ENCODE measurements at places on chromosomes 11 and 22.
A peak's percentile ranks its signal among the peaks of the same experiment; 100 is the strongest.

DNA sequence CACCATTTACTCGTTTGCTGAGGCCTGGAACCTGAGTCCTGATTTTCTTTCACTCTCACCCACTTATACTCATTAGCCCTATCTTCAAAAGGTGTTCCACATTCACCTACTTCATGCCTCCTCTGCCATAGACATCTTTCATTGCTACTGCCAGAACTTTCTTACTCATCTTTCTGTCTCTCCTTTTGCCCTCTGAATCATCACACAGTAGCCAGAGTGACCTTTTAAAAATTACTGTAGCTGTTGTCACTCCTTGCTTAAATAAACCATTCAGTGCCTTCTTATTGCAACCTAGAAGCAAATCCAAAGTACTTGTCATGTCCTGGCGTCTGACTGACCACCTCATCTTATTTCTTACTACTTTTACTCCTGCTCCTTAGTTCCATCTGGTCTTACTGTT lies 38.2 kb downstream of the ATXN10 start:
- no peak for DNase-seq

- no peak for DNase-seq
Observed at GRCh38 chr11:58712531-58712930, 19.2 kb downstream of the GLYAT start.

GRCh38 chr11:37657645-37658044 lies 1059.6 kb upstream of the RAG2 start:
- DNase-seq: no peak

- DNase-seq: no peak
Observed at GRCh38 chr22:23837911-23838680, 710 bp downstream of the DERL3 start.

- peak; percentile 82 for DNase-seq
Observed at GRCh38 chr11:127451861-127452260, 451.3 kb upstream of the KIRREL3 start.

GRCh38 chr22:46349681-46350080 lies 14.2 kb downstream of the TRMU start:
- no peak for DNase-seq

DNA sequence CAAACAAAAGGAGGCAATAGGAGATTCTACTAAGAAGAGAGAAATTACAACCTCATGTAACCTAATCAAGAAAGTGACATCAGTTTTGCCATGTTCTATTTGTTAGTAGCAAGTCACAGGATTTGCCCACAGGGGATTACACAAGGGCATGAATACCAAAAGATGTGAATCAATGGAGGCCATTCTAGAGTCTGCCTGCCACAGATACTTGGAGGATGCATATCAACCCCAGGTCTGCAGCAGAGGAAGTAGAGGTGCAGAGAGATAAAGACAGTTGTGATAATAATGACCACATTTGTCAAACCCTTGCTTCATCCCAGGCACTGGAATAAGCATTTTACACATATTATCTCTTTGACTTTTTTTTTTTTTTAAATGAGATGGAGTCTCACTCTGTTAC lies 2.4 kb upstream of the ASCC2 start:
- no peak for DNase-seq

DNA sequence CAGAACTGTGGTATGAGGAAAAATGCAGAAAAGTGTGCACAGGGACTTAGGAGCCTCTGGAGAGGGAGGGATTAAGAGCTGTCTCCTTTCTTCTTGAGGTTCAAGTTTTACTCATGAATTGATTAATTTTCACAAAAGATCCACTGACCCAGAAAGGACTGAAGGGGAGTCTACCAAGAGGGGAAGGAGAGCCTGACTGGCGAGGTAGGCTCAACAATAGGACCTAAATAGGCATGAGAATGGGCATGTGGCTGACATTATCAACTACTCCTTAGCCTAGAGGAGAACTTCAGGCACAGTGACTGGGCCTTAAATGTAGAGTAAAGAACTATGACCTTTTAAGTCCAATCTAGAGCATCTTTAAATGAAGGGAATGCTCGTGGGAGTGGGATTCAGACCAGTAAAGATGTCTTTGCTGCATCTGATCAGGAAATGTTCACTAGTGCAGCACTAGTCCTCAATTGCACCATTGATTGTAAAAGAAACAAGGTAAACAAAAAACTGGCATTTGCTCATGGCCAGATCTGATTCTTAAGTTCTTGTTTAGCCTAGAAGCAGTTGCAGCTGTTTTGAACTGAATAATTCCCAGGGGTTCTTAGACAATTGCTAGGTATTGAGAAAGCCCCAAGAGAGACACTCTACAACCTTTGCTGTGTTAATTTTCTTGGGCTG lies 135.6 kb downstream of the RAB38 start:
- no peak for DNase-seq

DNA sequence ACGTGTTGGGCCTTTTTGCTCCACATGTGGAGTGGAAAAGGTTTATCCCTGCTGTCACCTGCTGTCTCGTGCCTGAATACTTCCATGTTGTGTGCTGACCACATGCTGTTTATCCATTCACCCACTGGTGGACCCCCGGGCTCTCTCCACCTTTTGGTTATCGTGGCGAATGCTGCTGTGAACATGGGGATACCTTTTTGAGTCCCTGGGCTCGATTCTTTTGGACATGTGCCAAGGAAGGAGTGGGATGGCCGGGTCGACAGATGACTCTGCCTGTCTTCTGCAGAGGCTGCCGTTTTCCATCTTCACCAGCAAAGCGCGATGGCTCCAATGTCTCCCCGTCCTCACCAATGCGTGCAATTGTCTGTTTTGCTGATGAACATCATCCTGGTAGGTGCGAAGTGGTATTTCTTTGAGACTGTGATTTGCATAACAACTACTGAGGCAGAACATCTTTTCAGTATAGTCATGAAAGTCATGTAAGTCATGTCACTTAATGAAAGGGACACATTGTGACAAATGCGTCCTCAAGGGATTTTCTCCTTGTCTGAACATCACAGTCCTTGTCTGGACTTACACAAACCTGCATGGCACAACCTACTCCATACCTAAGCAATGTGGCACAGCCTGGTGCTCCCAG lies 758.7 kb downstream of the BRD1 start:
- DNase-seq: no peak

DNA sequence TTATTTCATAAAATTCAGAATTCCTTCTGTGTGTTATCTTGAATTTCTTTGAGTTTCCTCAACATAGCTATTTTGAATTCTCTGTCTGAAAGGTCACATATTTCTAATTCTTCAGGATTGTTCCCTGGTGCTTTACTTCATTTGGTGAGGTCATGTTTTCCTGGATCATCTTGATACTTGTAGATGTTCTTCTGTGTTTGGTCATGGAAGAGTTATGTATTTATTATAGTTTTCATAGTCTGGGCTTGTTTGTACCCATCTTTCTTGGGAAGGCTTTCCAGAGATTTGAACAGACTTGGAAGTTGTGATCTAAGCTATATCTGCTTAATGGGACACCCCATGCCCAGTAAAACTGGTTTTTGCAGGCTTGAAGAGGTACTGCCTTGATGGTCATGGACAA lies 149.6 kb downstream of the METTL15 start:
- DNase-seq: no peak

DNA sequence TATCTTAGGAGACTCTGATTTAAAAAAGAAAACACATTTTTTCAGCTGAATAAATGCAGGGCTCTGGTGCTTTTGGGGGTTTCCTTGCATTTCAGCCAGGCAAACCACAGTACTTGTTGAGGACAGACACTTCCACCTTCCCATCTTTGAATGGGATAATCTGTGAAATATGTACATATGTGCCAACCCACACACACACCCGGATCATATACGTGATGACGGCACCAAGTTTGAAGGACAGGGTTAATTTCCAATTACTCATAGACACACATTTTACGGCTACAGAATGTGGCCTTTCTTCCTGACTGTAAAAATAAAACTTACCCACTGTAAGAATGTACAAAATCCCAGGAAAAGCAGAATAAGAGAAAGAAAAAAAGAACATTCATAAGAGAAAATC lies 104.4 kb downstream of the MPPED2 start:
- DNase-seq: no peak

GRCh38 chr11:9176550-9176949 lies 85.2 kb upstream of the SCUBE2 start:
- no peak for DNase-seq

DNA sequence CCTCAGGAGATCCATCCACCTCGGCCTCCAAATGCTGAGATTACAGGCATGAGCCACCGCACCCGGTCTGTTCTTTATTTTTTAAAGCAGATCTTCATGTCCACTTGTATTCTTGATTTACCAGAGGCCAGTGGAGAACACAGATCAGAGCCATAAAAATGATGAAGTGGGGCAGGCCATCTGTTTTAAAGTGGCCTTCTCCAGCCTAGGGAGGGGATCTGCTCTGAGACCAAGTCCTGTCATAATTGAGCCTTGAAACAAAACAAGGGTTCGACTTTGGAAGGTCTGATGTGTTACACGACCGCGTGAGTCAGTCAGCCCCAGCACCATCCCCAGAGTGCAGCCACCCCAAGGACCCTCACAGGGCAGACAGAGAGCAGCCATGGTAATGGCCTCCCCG lies 27.5 kb downstream of the ABCC8 start:
- DNase-seq: no peak

DNA sequence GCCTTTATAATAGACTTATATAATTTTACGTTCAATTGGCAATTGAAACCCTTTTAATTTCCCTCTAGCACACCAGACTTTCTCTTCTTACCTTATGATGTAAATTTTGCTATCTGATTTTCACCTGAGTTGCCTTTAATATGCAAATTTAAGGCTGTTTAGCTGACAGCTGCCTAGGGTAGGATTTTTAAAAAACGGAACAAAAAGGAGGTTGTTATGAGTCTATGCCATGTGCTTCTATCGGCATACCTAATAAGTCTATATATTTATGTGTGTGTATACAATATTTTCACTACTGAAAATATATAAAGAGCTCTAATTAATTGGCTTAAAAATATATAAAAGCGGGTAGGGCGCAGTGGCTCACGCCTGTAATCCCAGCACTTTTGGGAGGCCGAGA lies 11.8 kb upstream of the SELENOH start:
- no peak for DNase-seq

GRCh38 chr11:95154514-95154913 lies 64.9 kb downstream of the ENDOD1 start:
- DNase-seq: peak; percentile 49

GRCh38 chr22:20465759-20466077 lies 28.1 kb upstream of the SCARF2 start:
- no peak for DNase-seq

GRCh38 chr22:39496131-39496838 lies 5.8 kb upstream of the MIEF1 start:
- DNase-seq: peak; percentile 95

DNA sequence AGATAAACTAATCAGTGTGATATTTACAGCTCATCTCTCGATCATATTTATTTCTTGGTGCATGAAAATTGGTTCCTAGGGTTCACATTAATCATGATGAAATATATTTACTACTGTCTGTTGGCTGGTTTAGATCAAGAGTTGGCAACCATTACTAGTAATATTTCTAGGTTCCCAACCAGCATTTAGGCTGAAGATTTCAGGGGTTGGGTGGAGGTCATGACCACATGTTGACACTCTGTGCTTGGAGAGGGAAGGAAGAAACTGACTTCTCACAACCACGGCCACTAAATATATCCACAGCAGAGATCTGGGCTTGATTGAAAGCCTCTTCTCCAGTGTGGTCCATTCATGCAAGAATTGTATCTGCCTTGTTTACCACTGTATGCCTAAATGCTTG lies 87.9 kb downstream of the ALX4 start:
- DNase-seq: no peak

GRCh38 chr11:31327417-31327816 lies 42.1 kb downstream of the DCDC1 start:
- no peak for DNase-seq

GRCh38 chr11:122686111-122686510 lies 30.6 kb downstream of the UBASH3B start:
- DNase-seq: no peak

GRCh38 chr11:120780239-120780638 lies 243.7 kb upstream of the TBCEL start:
- DNase-seq: no peak

DNA sequence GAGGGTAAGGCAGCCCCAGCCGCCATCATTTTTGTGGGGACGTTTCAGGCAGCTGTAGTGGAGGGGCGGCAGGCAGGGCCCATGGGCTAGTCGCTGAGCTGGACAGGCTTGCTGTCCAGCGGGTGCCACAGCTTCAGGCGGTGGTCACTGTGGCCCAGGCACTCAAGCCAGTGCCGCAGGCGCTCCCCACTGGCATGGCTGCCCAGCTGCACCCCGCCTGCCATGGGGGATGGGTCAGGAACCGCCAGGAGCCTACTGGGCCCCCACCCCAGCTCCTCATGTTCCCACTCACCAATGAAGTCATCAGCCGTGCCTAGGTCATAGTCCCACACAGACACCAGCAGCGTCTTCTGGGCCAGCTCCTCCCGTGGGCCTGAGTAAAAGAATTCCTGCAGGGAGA lies 6.0 kb downstream of the NDUFV1 start:
- DNase-seq: no peak

DNA sequence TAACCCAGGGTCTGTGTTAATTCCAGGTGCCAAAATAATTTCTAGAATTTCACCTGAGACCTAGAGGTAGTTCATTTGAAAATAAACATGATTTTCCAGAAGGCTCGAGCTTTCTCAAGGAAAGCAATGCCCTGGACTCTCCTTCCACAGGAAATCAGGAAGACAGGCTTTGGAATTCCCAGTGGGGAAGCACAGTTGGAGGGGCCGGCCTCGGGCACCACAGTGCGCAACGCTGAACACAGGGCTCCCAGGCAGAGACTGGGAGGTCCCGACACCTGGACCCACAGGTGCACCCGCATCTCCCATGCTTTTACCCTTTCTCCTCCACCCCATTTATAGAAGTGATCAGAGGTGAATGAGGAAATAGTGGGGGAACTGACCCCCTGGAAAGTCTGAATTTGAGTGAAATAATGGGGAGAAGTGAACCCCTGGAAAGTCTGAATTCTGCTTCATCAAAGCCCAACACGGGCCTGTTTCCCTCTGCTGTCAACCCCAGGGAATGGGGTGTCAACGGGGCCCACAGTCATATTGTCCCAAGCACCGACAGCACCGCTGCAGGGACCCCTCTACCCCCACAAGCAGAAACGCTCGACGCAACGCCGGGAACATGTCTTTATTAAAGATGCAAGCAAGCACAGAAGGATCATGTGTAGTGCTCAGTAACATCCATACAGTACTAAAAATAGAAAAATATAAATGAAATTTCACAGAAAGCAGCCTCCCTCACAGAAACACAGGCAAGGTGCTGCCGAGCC lies 12.0 kb upstream of the EFCAB6 start:
- DNase-seq: no peak

DNA sequence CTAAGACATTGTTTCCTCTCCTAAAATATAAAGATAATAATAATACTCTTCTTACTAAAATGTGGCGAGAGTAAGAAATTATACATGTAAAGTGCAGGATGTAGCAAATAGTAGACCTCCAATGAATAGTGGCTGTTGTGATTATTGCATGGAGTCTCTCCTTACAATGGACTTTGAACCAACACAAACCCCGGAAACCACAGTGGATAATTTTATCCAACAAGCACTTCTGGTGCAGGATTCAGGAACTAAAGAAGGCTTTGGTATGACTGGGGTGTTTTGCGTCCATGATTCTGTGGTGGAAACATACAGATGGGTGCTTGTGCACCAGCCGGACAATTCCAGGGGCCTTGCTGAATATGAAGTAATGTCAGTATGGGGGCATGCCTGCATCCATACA lies 146.4 kb upstream of the UBASH3B start:
- peak; percentile 9 for DNase-seq

GRCh38 chr22:20537325-20537756 lies 29.9 kb downstream of the MED15 start:
- no peak for DNase-seq

GRCh38 chr11:73629907-73630306 lies 16.5 kb upstream of the PLEKHB1 start:
- no peak for DNase-seq

- no peak for DNase-seq
Observed at GRCh38 chr11:12274558-12275197, 102.7 kb upstream of the PARVA start.

- DNase-seq: no peak
Observed at GRCh38 chr11:105110688-105111030, 28.9 kb downstream of the CARD18 start.

Data from pons (tissue), 1 donor.